ENCODE measurements at places on chromosomes 3 and 15.

DNA sequence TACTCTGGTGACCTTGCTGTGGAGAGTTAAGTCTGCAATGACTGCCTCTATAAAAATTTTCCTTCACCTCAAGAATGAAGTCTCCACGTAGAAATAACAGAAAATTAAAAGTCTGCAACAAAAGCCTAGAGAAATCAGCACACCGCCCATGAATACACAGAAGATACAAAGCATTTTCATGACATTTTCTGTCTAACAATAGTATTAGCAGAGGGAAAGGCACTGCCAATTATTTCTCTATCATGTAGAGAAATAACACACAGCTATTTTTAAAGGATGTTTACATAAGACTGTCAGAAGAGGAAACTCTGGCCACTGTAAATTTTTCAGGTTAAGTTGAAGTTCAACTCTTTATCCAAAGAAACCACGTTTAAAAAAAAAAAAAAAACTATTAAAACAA lies 80.8 kb downstream of the GSK3B start:
- no peak for DNase-seq

DNA sequence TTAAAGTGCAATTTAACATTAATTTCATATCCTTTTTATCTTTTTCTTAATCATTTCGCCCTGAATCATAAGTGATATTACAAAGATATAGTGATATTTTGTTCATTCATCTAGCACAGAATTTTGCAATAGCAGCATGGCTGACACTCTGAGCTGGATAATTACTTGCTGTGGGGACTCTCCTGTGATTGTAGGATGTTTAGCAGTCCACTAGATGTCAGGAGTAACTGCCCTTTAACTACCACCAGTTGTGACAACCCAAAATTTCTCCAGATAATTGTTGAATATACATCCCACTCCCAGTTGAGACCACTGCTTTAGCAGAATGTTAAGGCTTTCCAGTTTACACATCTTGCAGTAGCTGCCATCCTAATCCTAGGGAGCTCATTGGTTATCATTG lies 196.8 kb upstream of the MBNL1 start:
- DNase-seq = peak; percentile 45

DNA sequence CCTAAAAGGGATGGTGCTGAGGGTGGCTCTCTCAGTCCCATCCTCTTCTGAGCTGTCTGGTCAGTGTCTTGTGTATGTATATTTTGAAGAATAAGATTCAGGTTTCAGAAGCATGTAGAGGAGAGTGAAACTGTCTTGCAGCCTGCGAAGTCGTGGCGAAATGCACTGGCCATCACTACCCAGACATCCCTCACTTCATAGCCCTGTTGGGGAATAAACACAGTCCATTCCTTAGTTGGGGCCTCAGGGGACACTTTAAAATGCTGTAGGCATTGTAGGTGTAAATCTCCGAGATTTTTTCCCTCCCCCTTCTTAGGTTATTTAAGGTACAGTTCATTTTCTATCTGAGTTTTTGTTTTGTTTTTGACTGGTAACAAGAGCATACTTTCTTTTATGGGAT lies 93.8 kb downstream of the DNASE1L3 start:
- peak; percentile 38 for DNase-seq

DNA sequence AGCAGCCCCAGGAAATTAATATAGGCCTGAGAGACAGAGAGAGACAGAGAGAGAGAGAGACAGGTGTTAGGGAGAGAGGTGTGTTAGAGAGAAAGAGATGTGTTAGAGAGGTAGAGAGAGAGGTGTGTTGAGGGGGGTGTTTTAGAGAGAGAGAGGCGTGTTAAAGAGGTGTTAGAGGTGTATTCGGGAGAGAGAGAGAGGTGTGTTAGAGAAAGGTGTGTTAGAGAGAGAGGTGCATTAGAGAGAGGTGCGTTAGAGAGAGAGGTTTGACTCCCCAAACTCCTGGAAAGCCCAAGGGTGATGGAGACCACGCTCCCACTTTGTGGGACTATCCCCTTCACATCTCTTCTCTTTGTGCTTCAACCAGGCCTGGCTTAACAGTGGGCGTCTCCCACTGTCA lies 95.5 kb downstream of the CACNA2D3 start:
- DNase-seq = no peak

GRCh38 chr15:44186705-44187104 lies 8.4 kb downstream of the FRMD5 start:
- DNase-seq = no peak

- DNase-seq = no peak
These were observed 19.2 kb downstream of the ALS2CL start for GRCh38 chr3:46674031-46674845.

GRCh38 chr3:31067004-31067403 lies 172.5 kb upstream of the GADL1 start:
- DNase-seq = no peak

DNA sequence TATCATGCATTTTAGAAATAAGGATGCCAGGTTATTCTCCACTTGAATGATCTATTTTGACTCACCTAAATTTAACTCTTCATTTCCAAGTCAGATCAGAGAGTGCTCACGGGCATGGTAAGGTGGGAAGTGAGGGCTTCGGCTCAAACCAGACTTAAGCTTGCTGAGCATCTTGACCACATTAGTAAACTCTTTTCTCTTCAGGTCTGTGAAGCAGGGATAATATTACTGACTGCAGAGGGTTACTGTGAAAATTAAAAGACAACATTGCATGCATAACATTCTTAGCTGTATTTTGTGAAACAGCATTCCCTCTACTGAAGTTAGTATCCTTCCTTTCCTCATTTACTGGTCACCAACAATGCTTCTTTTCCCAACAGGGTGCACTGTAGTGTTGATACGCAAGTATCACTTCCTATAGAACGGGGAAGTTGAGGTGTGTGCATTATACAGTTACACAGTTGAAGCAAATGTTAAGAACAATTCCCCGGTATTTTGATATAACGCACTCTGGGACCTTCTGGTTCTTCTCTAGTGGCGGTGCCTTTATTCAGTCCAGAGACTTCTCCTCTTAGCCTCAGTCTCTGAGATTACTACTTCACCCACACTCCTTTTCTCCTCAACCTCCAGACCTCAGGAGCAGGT lies 74.1 kb upstream of the MNS1 start:
- no peak for DNase-seq

GRCh38 chr15:59371458-59372351 lies 966 bp downstream of the MYO1E start:
- DNase-seq = peak; percentile 62

DNA sequence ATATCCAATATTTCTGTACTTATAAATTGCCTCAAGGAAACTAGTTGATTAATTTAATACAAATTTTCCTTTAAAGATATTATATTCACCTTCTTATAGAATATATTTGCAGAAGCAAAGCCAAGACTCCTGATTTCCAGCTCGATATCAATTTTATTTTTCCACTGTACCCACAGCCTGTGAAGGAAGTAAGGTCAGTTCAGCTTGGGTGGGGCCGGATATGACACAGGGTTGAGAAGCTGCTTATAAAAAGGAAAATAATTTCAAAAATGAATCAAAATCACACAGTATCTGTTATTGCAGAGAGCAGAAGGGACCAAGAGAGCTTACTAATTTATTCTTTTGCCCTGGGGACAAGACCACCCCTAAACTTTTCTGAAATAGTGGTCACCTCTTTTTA lies 491.4 kb downstream of the TUSC7 start:
- DNase-seq = no peak

GRCh38 chr15:91258415-91258759 lies 158.3 kb downstream of the SV2B start:
- DNase-seq = peak; percentile 16

- no peak for DNase-seq
These were observed 178.0 kb upstream of the UMPS start for GRCh38 chr3:124552224-124552623.

GRCh38 chr3:152860736-152861135 lies 25.8 kb downstream of the P2RY1 start:
- no peak for DNase-seq

DNA sequence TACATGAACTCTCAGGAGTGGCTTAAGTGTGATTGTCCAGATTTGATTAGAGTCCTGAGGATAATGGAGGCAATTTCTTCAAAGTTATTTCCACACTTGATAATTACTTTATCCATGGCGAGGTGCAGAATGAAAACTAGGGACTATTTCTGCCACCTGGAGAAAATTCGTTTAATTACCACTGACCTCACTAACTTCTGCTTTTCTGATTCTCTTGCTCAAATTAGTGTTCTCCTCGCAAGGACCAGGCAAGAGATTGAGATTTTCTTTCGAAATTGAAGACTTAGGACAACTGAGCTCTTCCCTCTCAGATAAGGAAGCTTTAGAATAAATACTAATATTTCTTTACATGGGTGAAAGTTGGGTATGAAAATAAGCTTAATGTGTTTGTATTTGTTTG lies 135.2 kb downstream of the RYR3 start:
- DNase-seq = no peak

GRCh38 chr3:151156618-151157216 lies 46.3 kb downstream of the GPR171 start:
- peak; percentile 64 for DNase-seq

DNA sequence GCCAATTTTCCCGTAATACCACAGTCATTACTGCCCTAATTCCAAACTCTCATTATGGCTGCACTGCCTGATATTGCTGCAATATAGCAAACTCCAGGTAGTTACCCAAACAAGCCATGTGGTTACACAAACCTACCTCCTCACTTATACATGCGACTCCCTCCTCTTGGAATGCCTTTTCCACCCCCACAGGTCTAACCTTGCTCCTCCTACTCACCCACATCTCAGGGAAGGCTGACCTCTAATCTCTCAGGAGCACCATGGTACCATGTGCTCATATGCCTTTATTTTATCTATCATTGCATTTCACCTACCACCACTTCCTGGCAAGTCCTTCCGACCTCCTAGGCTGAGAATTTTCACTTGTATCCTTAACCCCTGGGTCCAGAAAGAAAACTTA lies 2.9 kb downstream of the RBPMS2 start:
- DNase-seq = no peak

DNA sequence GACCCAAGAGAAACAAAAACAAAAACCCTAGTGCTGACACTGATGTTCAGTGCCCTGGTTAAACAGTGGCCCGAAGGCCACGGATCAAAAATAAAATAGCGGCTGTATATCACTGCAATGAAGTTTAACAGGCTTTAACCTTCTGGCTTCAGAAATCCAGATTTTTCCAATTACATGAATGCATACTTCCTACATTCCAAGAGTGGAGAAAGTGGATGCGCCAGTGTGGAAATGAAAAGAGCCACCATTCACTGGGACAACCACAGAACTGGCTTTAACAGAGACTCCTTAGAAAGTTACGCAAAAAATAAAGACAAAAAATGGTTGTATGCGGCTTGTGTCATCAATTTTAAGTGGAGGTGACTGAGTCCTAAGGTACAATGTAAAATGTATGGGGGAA lies 522.2 kb downstream of the FHIT start:
- no peak for DNase-seq

DNA sequence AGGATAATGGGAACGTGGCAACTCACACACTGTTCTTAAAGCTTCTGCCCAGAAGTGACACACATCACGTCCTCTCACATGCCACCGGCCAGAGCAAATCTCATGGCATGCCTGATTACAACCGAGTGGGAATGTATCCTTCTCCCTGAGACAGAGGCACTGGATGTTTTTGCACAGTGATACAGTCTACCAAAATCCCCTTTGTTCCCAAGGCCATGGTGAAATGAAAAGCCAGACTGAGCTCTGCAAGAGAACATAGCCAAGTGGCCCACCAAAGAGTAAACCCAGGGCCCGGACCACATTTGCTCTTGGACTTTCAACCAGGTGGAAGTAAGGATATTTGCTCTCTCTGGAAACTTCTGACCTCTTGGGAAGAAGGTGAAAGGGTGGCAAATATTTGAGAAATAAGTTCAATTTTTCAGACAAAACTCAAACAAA lies 186.2 kb upstream of the STT3B start:
- DNase-seq = no peak

GRCh38 chr3:179376474-179376873 lies 29.0 kb downstream of the MFN1 start:
- no peak for DNase-seq

DNA sequence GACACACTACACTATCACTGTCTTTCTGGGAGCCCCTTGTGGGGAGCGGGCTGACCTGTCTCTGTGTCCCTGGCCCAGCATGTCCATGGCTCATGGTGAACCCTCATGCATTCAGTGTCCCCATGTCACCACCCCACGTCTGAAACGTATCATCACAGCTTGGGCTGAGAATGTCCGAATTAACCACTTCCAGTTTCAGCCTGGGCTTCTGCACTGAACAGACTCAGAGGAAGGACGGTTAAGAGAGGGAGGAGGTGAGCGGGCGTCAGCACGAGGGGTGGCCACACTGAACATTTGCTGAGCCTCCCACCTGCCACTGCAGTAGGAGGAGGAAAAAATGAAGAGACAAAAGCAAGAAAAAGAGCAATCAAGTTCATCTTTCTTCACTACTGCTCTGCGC lies 30.5 kb downstream of the ATP2B2 start:
- DNase-seq = peak; percentile 73

DNA sequence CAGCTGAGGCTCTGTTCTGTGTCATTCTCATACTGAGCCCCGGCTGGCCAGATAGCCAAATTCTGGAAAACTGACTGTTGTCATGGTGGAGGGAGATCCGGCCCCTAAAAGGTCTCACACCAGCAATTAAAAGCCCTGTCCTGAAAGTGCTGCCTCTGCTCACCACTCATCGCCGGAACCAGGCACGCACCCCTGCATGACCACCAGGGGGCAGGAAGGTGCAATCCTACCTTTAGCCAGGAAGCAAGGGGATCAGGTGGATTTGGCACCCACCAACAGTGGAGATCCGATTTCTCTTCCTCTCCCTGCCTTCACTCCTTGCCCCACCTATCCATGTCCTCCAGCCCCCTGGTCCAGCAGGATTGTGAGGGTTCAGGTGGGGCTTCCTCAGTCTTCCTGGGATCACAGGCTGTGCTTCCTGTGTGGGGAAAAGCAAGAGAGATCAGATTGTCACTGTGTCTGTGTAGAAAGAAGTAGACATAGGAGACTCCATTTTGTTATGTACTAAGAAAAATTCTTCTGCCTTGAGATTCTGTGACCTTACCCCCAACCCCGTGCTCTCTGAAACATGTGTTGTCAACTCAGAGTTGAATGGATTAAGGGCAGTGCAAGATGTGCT lies 16.1 kb upstream of the CACNA2D2 start:
- peak; percentile 77 for DNase-seq

- DNase-seq = no peak
These were observed 98.2 kb downstream of the FNDC3B start for GRCh38 chr3:172137287-172138192.

DNA sequence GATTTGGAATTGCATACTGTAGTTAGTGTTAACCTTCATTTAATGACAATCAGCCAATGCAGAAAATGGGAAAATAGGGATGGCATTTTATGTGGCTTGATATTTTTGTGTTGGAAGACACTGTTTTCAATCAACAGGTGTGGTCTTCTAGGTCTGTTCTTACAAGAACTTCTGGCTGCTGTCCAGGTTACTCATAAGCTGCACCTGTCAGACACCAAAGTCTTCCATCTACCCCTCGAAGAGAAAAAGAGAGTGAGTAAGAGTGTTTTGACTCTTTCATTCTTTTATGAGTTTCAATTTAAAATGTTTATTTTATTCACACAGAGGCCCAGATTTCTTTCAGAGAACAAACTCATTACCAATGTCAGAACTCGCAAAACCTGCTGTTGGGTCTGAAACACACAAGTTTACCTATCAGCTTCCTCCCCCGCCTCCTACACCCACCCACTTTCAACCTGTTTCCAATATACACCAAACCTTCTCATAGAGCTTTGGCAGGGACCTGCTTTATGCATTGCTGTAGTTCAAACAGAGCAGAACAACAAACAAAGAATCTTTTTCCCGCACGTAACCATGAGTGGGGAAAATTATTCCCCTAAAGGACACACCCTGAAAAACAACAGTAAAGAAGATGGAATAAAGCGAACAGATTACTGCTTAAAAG lies 767.7 kb upstream of the ALCAM start:
- no peak for DNase-seq

- no peak for DNase-seq
These were observed 37.8 kb downstream of the IGSF10 start for GRCh38 chr3:151423091-151423490.

Data from GM13976 (cell line).